ENCODE measurements at places on chromosomes 7 and 10.

GRCh38 chr10:17265468-17265867, 37.4 kb downstream of the VIM start:
- no peak for DNase-seq

DNA sequence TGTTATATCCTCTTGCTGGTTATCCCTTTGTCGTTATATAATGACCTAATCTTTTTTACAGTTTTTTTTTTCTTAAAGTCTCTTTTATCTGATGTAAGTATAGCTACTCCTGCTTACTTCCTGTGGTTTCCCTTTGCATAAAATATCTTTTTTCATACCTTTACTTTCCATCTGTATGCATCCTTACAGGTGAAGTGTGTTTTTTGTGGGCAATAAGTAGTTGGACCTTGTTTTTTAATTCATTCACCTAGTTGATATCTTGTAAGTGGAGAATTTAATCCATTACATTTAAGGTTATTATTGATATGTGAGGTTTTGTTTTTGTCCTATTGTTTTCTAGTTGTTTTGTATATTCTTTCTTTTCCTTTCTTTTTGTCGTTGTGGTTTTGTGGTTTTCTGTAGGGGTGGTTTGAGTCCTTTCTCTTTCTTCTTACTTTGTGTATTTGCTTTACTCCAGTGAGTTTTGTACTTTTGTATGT, 168.6 kb downstream of the MLLT10 start:
- no peak for DNase-seq

GRCh38 chr7:103418241-103418640, 27.8 kb downstream of the SLC26A5 start:
- no peak for DNase-seq

- DNase-seq, result no peak
These were observed 43.3 kb downstream of the PAPSS2 start for GRCh38 chr10:87702973-87703294.

DNA sequence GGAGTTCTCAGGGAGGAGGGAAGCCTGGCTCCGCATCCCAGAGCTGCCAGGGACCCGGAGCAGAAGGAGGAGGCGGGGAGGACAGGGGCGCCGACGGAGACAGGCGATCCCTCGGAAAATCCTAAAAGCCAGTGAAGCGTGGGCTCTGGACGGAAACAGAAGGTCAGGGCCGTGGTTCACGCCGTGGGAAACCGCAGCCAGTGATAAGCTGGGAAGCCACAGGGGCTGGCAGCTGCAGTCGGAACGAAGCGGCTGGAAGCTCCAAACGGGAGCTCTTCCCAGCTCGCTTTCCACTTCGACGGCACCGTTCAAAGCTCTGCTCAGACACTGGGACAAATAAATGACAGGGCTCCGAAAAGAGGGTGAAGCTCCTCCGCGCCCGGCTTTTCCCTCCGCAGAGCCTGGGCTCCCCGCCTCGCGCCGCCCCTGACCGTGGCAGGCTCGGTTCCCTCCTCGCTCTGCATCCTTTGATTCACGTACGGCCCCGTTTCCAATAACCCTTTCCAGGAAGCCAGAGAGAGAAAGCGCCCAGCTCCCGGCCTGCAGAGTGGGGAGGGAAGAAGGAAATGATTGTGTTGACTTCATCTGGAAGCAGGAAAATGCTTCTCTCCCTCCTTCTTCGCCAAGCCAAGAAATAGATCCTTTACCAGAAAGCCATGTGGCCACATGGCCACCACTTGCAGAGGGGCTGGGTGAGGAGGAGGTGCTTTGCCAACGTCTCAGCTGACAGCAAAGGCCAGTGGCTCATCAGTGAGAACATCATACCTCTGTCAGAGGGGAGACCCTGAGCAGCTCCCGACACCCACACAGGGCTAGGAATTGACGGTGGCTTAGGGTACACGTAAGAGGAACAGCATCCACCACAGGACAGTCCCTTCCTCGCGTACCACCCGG, 57.4 kb downstream of the ADRB1 start:
- peak; percentile 66 for DNase-seq

- no peak for DNase-seq
These were observed 74.8 kb upstream of the SP8 start for GRCh38 chr7:20861468-20861867.

DNA sequence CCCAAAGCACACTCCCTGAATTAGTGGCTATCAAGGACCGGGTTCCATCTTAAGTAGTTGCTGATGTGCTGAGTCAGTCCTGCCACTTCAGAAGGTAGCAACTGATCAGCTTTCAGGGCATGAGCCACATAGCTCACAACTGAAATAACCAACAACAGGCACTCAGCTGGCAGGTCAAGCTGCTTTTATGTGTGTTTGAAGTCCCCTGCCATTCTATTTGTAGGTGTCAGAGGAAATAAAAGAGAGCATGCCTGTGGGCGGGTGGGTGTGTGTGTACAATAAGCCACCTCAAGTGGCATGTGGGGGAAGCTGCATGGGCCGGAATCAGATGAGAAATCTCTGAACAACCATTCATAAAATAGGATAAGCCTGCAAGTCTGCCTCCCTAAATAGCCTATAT, 114.3 kb upstream of the YAE1 start:
- no peak for DNase-seq

DNA sequence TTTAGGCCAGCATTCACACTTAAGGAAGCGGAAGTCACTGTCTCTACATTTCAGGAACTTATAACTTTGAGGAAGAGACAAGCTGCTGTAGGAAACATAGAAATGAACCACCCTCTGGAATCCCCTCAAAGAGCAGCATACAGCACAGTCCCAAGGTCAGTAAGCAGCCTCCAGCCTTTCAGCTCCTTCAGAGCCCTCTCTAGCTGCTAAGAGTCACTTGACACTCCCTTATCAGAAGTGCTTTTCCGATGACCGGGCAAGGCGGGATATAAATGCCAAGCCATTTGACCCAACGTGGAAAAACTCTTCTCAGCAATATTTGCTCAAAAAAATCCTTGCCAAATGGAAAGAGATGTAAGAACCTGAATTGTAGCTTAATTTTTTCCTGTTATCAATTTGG, 1284.3 kb downstream of the XPNPEP1 start:
- no peak for DNase-seq

GRCh38 chr10:100864978-100865377, 47.8 kb upstream of the SLF2 start:
- no peak for DNase-seq

GRCh38 chr7:17142831-17143541, 155.5 kb upstream of the AHR start:
- DNase-seq, result peak; percentile 29

DNA sequence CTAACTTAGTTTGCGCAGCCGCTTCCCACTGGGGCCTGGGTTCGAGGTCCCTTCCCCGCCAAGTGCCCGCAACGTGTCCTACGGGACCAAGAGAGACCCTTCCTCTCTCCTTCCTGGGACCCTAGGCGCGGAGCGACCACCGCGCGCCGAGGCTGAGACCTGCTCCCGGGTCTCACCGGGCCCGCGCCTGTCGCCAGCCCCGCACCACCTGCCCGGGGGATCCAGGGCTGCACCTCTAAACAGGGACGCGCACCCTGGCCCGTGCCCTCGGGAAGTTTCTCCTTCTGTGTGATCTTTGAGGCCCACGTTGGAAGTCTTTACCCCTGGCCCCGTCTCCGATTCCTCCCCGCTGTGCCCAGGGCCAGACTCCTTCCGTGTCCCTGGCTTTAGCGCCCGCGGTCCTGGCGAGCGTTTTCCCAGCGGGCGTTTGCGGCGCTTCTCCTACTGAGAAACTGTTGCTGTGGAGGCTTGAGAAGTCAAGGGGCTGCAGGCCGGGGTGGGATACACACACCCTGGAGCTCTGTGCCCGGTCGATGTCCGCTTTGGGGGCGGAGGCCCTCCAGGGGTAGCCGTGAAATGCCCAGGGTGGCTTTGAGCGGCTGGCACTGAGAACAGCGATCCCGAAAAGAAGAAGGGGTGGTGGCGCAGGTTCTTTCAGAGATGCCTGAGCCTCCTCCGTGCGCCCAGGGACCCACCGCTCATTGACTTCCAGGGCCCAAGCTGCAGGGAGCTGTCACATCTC, 575 bp downstream of the PLPP4 start:
- DNase-seq, result no peak

DNA sequence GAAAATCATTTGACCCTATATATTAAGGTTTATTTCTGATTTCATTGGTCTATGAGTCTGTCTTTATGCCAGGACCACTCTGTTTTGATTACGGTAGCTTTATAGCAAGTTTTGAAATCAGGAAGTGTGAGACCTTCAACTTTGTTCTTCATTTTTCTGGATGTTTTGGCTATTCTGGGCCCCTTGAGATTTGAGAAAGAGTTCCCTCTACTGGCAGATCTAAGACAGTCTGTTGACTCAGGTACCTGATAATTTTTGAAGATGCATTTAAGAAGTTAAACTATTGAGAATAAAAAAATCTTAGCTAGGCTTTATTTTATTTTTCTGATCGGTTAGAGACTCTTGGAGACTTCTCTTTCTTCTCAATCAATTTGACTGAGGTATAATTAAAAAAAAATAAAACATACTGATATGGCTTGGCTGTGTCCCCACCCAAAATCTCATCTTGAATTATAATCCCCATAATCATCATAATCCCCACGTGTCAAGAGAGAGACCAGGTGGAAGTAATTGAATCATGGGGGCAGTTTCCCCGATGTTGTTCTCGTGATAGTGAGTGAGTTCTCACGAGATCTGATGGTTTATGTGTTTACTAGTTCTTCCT, 209.2 kb downstream of the SNX10 start:
- DNase-seq, result peak; percentile 43

DNA sequence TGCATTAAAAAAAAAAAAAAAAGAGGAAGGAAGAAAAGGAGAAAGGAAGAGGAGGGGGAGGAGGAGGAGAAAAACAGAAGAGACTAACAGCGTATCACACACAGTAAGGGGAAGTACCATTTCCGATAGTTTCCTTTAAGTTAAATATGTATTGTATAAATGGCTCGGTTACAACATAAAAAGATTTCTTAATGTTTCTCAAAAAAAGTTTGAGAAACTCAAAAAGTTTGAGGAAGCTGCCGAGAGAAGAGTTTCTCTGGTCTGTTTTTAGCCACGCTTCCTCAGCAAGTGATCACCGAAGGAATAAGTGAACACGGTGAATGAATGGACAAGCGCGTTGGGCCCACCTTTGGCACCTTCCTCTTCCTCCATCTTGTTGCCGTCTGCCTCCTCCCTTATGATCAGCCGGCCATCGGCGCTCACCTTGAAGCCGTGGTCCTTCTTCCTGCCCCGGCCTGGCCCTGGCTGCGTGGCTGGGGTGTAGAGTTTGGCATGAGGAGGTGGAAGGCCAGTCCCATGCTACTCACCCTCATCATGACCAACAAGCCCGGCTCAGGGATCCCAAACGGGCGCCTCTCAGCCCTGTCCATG, 31.3 kb upstream of the FRAT2 start:
- DNase-seq, result no peak

- no peak for DNase-seq
These were observed 100.3 kb downstream of the MTPAP start for GRCh38 chr10:30248728-30249127.

DNA sequence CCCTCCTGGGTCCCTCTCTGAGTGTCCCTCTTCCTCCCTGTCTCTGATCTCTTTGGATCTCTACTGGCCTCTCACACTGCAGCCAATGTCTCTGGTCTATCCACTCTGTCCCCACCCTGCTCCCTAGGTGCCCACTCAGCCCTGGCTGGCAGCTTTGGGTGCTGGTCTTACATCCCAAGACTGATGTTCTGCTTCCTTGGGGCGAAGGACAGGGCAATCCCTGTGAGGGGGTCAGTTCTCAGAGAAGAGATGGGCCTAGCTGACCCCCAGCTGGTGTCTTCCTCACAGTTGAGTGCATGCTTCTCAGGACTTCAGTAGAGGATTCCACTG, 51.7 kb upstream of the CAMK2B start:
- DNase-seq, result no peak

DNA sequence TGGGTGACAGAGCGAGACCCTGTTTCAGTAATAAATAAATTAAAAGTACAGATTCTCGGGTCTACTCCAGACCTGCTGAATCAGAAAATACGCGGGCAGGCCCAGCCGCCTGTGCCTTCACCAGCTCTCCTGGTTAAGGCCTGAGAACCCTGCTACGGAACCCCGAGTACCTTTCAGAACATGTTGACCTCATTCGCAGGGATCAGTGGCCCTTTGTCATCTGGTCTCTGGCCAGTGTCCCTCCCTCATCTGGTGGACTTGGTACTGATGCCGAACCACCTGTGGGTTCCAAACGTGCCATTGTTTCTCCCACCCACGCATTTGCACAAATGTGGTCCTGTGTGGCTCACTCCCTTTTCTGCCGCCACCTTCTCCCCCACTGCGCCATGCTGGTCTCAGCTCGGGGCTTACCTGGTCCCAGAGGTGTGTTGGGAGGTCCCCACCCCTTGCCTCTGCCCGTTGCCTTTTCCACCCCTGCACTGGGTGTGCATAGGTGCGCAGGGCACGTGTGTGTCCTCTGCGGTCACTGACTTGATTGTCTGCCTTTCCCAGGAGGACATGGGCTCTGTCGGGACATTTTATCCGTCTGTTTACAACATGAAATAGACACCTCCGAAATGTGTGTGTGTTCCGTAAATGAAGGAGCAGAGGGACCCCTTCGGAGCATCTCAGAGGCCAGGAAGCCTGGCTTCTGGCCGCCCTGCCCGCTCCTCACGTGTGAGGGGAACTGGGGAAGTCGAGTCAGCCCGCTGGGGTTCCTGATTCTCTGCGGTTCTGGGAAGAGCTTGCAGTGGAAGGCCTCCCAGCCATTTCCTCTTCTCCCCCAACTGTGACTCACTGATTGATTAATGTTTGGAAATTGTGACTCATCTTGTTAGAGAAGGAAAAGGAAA, 135.2 kb downstream of the CUX1 start:
- peak; percentile 93 for DNase-seq

GRCh38 chr10:102802920-102803534, 34.2 kb downstream of the CYP17A1 start:
- peak; percentile 94 for DNase-seq

DNA sequence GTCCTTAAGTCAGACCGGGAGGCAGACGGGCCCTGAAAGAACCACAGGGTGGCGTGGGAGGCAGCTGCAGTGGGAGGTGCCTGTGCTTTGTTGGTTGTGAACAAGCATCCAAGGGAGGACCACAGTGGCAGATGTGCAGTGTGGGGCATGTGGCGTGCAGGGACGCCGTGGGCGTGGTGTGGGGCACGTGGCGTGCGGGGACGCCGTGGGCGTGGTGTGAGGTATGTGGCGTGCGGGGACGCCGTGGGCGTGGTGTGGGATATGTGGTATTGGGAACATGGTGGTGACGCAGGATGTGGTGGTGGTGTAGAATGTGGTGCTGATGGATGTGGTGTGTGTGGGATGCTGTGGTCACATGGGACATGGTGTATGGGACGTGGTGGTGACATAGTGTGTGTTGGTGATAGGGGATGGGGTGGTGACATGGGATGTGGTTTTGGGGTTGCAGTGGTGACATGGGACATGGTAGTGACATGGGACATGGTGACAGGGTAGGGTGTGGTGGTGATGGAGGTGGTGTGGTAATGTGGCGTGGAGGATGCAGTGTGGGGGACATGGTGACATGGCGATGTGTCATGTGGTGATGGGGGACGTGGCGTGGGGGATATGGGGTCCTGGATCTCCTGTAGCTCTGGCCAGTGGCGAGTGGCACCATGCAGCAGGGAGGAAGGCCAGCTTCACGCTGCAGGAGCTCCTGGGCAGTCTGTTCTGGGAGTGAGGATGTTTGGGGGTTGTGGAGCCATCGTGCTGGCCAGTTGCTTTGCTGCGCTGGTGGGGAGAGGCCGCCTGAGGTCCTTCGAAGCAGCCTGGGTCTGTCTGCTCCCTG, 78.8 kb downstream of the INPP5A start:
- no peak for DNase-seq

Data from fibroblast of villous mesenchyme (primary cell).